ENCODE measurements at places on chromosomes 5 and 9.

GRCh38 chr5:90675222-90675621 lies 116.6 kb downstream of the ADGRV1 start:
- DNase-seq, result no peak

GRCh38 chr5:133938039-133938821 lies 30.2 kb downstream of the C5orf15 start:
- no peak for DNase-seq

DNA sequence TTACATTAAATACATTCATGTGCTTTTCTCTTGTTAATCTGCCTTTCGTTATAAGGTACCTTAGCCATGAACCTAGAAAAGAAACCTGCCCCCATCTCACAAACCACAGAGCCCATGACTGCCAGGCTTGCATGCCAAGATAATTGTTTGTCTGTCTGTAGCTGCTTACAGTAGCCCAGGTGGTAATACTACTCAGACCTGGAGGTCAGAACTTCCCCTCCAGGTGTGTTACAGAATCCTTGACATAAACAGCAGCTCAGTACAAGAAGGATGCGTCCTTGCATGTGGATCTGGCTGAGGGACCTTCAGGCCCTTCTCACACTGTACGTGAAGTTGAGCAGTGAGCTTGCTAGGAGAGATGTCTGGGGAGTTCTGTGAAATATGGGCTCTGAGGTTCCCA lies 291.4 kb downstream of the CSNK1G3 start:
- DNase-seq, result no peak

DNA sequence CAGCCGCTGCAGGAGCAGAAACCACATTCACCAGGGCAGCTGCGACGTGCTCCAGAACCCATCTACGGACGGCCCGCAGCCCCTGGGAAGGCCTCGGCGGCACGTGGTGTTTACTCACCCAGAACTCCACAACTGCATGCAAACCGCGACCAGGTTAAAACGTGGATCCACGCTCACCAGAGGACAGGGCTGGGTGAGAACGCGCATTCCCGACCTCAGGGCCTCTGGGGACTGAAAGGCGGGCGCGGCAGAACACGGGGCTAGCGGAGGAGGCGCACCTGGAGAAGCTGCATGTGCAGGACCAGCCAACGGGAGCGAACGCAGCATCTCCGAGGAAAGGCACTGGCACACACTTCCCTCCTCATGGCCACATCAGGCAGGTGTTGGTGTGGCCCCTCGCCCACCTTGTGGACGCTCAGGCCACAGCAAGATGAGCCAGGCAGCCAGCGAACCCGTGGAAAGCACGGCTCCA lies 24.0 kb upstream of the CAMSAP1 start:
- DNase-seq, result no peak

DNA sequence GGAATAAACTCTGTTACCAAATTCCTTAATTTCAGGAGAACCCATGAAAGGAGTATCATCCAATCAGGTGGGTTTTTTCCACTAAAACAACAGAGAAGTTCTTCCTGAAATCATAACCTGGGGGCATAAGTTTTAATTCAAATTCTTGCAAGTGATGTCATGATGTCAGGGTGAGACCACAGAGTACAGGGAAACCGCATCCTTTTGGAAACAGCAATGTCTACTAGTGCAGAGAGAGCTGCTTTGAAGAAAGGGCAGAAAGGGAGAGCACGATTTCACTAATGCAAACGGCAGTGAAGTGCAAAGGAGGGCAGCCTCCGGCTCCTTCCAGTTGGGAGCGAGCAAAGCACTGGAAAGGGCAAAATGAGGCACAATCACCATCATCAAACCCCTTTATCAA lies 20.6 kb upstream of the CMBL start:
- DNase-seq, result peak; percentile 13

- DNase-seq, result no peak
Measured at GRCh38 chr9:18866121-18866831, 166.7 kb downstream of the SAXO1 start.

DNA sequence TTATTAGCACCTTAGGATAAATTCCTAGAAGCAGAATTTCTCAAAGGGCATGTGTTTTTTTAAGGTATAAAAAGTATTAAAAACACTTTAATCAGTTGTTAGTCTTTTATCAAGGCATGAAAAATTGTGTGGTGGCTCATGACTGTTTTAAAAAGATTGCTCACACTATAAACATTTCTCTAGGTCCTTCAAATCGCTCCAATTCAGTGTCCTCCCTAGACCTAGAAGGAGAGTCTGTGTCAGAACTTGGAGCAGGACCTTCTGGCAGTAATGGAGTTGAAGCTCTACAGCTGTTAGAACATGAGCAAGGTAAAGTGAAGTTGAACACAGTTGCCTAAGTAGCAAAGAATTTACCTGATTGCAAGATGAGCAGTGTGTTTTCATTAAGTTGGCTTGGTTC lies 62.0 kb downstream of the GAPVD1 start:
- DNase-seq, result no peak

GRCh38 chr5:39586185-39586584 lies 161.4 kb upstream of the DAB2 start:
- DNase-seq, result no peak

DNA sequence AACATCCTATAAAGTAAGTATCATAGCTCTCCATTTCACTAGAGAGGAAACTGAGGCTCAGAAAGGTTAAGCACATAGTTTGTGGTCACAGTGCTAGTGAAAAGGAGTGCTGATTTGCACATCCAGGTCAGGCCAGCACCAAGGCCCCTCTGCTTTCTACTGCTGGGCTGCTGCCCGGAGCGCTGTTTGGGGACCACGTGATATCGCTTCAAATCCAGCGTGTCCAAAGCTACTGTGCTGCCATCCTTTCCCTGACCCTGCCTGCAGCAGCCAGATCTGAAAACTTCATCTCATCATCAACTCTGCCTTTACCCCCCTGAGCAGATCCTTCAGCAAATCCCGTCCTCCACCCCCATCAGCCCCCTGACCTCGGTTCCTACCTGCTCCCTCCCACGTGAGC lies 40.7 kb upstream of the AKNA start:
- DNase-seq, result no peak

GRCh38 chr5:109584986-109585599 lies 104.6 kb upstream of the MAN2A1 start:
- no peak for DNase-seq

DNA sequence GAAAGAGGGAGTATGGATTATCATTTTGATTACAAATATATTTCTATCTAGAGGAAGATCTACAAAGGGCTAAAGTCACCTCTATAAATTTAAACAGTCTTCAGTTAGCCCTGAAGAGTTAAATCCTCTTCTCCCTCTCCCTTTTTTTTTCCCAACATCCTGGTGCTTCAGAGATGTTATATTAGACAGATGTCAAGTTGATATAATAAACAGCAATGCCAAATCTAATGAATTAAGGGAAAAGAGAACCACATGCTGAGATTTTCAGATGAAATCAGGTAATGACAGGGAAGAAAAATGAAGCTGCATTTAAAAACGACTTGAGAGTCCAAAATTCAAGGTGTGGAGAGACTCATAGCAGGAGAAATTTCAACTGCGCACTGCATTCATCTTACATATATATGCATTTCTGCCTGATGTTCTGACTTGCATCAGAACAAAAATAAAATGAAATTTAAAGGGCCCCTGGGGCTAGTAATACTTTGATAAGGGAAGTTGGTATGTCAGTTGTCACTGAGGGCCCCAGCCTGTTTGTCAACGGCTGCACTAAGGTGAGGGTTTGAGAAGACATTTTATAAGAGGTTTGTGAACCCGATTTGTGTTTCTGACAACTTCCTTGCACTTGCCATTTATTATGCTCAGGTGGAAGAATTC lies 338.9 kb upstream of the PANK3 start:
- DNase-seq, result no peak

DNA sequence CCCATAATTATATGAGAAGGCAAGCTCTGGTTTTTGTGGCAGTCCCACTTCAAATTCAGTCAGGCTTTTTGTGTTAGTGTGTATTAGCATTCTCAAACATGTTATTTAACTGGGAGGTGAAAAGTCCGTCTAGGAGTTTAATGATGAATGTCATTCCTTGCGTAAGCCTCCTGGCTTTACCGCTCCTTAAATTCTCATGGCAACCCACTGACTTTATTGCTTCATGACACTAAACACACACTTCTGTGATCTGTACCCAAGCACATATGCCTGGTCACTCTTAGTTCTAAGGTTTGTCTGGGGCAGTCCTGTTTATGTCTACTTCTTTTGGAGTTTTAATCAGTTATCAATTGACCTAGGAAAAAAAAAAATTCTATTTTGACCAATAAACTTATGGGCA lies 677.9 kb upstream of the DMAC1 start:
- no peak for DNase-seq

- DNase-seq, result no peak
Measured at GRCh38 chr9:90909225-90909624, 107.6 kb downstream of the SYK start.

DNA sequence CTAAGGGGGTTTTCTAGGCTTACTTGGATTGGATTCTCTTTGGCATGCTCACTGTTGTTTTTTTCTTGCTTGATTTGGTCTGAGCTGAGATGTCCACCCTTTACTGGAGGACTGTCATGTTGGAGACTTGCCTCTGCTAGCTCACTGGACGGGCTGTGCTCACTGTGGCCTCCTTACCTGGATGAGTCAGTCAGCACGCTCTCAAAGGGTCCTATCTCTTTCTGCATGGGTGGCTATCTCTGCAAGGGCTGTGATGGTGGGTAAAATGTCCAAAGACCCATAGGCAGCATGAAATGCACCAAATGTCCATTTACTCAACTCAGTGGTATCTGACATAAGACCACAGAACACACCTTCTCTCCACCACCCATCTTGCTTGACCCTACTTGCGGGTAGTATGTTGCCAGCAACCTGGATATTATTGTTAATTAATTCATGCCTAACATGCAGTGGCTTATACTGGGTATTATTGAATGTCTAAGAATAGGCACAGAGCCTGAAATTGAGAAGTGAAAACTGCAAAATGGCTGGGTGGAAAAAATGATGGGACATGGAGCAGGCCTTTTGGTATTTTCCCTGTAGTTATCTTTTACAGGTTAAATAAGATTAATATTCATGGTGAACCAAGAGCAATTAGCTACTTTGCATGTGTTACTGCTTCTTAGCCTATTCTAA lies 68.9 kb upstream of the TLE1 start:
- no peak for DNase-seq

DNA sequence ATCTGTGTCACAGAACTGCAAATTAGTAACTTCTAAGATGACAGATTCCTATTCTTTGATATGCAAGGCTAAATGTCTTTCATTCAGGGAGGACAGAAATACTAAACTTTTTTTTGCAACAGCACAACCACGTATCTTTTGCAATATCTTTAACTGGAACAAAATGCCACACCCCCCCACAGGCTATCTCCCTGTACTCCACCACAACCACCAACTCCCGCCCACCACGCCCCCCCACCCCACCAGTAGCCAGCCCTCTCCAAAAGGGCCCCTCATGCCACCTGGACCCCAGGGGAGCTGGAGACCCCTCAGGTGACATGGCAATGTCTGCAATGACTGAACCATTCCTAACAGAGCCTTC lies 131.8 kb downstream of the ROR2 start:
- no peak for DNase-seq

DNA sequence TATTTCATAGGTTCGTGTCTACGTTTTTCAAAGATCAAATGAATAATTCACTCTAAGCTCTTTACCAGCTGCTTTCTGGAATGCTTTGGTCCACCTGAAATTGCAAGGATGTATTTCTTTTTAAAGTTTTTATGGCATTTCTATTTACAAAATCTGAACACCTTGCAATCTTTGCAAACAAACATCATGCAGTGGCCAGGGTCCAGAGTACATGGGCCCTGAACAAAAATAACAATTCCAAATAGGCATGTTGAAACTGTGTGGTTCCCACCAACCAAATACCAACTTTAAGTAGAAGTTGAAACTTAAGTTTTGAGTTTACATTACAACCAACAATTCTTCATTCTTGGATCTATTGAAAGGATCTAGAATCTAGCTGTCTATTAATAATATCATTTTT lies 180.1 kb upstream of the FTMT start:
- DNase-seq, result no peak

Data from H9 (cell line).